ENCODE measurements at places on chromosomes 7 and 10. TPM values are rescaled to one million over a fixed set of nuclear protein-coding genes. Genes with fewer than 3 reads are reported as not detected.

DEPP1 gene
- not detected for total RNA-seq

BLNK gene
- total RNA-seq, result 51.7 TPM

GBX1 gene
- total RNA-seq, result not detected

CALML5 gene
- total RNA-seq, result not detected

PNLIP gene
- not detected for total RNA-seq

IFIT1B gene
- 0.78 TPM for total RNA-seq

IGFBP1 gene
- not detected for total RNA-seq

GRCh38 chr7:336810-337566 lies 47.0 kb downstream of the FOXL3 start:
- no peak for DNase-seq

GRCh38 chr10:21334891-21335696 lies 190.4 kb downstream of the SKIDA1 start:
- DNase-seq, result no peak

- DNase-seq, result no peak
These were observed 139.7 kb downstream of the EVX1 start for GRCh38 chr7:27382307-27382706.

DNA sequence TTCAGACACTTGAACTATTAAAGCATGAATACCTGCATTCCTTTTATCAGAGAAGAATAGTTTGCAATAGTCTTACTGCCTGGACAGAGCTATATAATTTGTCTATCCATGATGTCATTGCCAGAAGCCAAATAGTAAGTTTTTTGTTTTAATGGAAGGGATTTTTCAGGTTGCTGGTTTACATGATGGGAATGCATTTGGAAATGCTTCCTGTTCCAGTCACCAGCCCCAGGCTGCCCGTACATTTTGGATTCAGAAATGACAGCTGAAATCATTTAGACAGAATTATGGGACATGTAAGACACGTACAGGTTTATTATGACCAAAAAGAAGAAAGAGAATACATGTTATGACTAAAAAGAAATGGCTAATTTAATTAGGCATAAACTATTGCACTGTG lies 293.1 kb downstream of the CDK14 start:
- no peak for DNase-seq

DNA sequence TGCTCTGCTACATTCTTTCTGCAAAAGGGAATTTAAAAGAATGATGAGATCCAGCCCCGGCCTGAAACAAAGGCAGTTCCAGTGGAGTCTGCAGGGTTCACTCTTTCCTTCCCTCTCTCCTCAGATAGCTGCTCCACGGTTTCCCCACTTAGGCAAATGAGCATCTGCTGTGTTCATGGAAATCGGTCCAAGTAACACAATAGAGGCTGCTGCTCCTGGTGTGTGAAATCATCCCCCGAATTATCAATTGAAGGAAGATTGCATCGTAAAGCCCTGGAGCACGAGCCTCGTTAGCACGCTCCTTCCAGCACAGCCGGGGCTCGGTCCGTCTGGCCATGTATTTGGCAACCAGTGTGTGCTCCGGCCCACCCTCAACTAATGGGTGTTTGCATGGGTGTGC lies 108.3 kb upstream of the DPP6 start:
- no peak for DNase-seq

- no peak for DNase-seq
These were observed 99.9 kb downstream of the CUBN start for GRCh38 chr10:17029581-17030271.

GRCh38 chr10:49360271-49361177 lies 35.4 kb downstream of the DRGX start:
- DNase-seq, result no peak

- DNase-seq, result no peak
These were observed 100.7 kb upstream of the AFAP1L2 start for GRCh38 chr10:114504769-114505579.

DNA sequence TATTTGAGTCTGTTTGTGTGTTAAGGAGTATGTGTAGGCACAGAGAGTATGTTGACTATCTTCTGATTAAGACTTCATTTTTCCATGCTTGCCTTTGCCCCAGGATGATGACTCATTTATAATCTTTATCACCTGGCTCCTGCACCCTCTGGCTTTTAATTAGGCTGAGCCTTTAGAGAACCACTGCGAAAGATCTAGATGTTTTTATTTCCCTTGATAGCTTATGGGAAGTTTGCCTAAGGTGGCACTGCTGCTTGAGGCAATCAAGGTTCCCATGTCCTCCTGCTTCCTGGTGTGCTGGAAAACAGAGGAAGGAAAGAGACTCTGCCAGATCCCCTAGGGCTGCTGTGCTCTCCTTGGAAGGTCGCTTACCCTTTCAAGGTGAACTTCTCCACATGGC lies 114.6 kb downstream of the ARL4A start:
- no peak for DNase-seq

GRCh38 chr7:120460949-120461348 lies 188.0 kb downstream of the KCND2 start:
- no peak for DNase-seq

DNA sequence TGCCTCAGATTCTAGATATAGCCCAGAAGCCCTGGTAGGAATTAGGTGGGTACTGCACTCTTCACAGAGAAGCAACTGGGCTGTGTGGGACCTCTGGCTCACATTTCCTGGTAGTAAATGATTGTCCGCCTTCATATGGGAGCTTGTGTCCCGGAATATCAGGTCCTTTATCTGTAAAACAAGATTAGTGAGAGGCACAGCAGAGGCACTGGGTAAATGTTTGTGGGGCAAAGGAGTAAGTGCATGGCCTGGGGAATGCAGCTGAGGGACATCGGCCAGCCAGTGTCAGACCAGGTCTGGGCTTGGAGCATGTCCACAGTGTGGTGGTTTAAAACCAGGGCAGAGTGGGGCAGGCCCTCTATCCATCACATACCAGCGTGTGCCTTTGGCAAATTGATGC lies 323.3 kb upstream of the ZMIZ1 start:
- DNase-seq, result no peak

All from Karpas-422 (cell line).